Upper lobe of left lung (tissue), 6 donors: ENCODE measurements at places on chromosomes 16 and 17.

- DNase-seq, result no peak
Measured at GRCh38 chr16:84714028-84714427, 14.2 kb downstream of the USP10 start.

DNA sequence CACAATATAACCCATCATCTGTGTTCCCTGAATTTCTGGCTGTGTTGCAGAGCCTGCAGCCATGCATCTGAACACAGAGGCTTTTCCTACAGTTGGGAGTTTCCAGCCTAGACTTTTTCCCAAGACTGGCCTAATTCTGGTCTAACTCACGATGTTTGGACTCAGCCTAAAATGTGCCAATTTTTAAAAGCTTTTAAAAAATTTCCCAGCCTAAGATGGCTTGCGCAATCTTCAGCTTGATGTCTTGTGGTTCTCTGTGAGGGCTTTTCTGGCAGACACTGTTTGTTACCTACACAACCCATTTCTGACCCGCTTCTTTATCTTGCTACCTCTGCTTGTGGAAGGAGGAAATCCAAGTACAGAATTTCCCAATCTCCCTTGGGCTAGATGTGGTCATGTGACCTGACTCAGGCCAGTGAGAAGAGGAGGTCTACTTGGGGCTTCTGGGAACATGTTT lies 72.7 kb upstream of the GAS7 start:
- no peak for DNase-seq

DNA sequence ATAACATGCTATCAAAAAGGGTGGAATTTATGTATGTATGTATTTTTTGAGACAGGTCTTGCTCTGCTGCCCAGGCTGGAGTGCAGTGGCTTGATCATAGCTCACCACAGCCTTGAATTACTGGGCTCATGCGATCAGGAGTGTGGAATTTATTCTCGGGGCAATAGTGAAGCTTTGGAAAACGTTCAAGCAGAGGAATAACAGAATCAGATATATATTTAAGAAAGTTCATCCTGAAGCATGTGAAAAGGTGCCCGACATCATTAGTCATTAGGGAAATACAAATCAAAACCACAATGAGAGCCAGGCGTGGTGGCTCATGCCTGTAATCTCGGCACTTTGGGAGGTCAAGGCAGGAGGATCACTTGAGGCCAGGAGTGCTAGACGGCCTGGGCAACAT lies 7.7 kb upstream of the ITGAE start:
- no peak for DNase-seq

GRCh38 chr17:77167472-77168306 lies 26.9 kb downstream of the SEC14L1 start:
- no peak for DNase-seq

GRCh38 chr17:27647765-27648164 lies 16.8 kb downstream of the LGALS9 start:
- DNase-seq, result no peak

DNA sequence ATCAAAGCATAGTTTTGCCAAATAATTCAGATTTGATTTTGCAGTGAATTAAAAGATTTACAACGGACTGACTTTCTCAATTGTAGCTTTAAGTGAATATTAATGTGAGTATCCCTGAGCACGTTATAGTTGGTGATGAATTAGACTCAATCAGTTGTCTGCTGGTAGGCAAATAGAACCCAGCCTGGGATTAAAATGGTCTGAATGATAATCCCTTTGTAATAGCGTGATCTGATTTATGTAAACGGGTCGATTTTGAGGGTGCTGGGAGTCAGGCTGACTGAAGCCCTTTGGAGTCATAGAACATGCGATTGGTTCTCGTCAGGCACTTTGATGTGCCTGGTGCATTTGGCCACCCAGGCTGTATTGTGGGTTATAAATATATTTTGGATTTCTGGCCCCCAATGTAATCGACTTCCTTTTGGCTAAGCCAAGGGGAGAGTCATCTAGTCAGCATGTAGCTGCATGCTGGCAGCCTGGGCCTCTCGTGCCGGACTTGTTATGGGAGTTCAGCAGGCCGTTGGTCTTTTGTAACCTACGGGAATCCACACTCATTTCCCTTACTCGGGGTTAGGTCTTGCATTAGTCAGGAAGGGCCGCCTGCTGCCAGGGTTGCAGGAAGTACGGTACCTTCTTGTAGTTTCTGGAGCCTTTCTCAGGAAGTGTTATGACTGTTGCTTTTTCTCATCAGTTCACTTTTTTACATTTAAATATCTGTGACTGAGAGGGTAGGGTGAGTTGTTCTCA lies 5.4 kb downstream of the PGS1 start:
- DNase-seq, result peak; percentile 97

GRCh38 chr16:1839554-1839953 lies 12.5 kb downstream of the FAHD1 start:
- DNase-seq, result no peak

DNA sequence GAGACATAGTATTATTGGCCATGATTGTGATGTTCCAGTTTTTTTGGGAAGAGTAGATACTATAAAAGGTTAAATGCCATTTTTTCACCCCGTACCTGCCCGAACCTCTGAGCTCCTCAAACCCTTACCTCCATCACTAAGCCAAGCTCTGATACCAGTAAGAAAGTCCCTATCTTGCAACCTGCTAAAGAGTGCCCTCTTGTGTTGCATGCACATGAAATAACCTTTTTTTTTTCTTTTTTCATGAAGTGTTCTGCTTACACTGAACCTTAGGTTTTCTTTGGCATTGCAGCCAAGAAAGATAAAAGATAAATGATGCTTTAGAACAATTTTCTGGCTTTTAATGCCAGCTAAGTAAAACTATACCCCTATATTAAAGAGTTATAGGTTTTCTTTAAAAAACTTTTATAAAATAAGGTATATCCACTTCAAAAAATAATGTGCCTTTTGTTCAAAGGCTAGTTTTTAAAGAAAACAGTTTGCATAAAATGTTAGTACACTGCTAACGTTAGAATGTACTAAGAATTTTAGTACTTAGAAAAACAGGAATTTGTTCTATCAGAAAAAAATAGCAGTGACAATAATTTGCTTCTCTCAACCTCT lies 295.3 kb upstream of the PMFBP1 start:
- DNase-seq, result no peak

DNA sequence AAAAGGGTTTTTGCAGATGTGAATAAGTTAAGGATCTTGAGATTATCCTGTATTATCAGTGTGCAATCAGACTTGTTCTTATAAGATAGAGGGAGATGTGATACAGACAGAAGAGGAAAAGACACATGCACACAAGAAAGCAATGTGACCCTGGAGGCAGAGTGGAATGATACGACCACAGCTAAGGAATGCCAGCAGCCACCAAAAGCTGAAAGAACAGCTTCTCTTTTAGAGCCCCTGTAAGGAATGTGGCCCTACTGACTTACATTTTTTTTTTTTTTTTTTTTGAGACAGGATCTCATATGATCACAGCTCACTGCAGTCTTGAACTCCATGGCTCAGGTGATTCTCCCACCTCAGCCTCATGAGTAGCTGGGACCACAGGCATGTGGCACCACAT lies 62.3 kb upstream of the CNTNAP4 start:
- DNase-seq, result no peak

DNA sequence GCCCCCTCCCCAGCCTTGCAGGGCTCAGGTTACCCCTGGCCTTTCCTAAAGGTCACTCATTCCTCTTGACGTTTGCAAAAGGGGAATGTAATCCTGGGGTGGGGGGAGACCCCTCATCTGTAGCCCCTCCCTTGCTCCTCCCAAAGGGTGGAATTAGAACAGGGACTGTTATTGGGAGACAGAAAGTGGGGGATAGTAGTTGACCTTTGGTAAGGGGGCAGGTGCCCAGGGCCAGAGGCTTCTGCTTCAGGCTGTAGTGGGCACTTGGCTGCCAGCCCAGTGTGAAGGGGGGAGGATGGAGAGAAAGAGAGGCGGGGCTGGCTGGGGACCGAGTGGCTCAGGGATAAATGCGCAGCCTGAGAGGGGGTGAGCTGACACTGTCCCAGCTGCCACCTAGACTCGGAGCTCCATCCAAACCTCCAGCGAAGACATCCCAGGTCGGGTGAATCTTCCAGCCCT lies at the start of gene ENO3:
ENO3 (plus strand) TSS at position 374 of the 459 bp plus-strand sequence. CDS start 711 bp downstream, outside the sequence.
- no peak for DNase-seq

- no peak for DNase-seq
Measured at GRCh38 chr17:12990041-12990808, 27.6 kb downstream of the ELAC2 start.

- no peak for DNase-seq
Measured at GRCh38 chr16:72910875-72911274, 137.1 kb downstream of the ZFHX3 start.

DNA sequence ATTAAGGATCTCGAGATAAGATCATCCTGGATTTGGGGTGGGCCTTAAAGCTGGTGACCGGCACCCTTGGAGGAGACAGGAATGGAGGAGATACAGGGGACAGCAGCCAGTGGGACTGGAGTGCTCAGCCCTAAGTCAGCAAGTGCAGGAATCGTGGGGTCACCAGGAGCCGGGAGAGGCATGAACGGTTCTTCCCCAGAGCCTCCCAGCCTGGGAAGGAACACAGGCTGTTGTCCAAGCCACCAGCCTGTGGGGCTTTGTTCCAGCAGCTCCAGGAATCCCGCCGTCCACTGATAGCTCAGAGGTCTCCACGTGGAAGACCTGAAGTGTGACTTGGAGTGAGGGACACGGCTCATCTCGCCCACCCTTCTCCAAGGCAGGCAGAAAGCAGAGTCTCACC lies 2.5 kb upstream of the WDR45B start:
- no peak for DNase-seq

GRCh38 chr17:47733047-47733673 lies at the start of gene TBX21:
TBX21 (plus strand) TSS chr17:47733236; CDS start chr17:47733455, 219 bp downstream.
- DNase-seq, result peak; percentile 92

DNA sequence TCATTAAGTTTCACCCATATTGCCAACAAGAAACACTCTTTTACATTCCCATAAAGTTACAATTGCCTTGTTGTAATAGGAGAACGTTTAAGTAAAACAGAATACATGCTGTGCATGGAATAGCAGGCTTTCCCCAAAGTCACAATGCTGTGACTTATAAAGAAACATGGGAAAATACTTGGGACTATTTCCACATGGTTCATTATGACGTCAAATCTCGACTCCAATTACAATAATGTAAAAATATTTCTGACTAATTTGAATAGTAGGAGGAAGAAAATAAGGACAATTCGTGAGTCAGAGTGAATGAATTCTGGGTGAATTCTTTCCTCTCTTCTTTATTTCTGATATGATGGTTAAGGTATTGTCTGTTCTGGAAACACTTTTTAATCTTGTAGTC lies 52.8 kb downstream of the CDH11 start:
- no peak for DNase-seq

GRCh38 chr17:62014526-62014925 lies 50.6 kb downstream of the MED13 start:
- DNase-seq, result no peak

- no peak for DNase-seq
Measured at GRCh38 chr17:67648032-67648905, 69.5 kb upstream of the NOL11 start.

GRCh38 chr16:67666559-67667452 lies at the start of the genes C16orf86 and ENKD1:
C16orf86 (plus strand) TSS chr16:67666814; CDS start chr16:67666971, 157 bp downstream.
ENKD1 (minus strand) TSS chr16:67666750; CDS start chr16:67666442, 308 bp downstream.
- DNase-seq, result peak; percentile 93
